PC-3 (cell line): ENCODE measurements at places on chromosomes 6 and 20.

DNA sequence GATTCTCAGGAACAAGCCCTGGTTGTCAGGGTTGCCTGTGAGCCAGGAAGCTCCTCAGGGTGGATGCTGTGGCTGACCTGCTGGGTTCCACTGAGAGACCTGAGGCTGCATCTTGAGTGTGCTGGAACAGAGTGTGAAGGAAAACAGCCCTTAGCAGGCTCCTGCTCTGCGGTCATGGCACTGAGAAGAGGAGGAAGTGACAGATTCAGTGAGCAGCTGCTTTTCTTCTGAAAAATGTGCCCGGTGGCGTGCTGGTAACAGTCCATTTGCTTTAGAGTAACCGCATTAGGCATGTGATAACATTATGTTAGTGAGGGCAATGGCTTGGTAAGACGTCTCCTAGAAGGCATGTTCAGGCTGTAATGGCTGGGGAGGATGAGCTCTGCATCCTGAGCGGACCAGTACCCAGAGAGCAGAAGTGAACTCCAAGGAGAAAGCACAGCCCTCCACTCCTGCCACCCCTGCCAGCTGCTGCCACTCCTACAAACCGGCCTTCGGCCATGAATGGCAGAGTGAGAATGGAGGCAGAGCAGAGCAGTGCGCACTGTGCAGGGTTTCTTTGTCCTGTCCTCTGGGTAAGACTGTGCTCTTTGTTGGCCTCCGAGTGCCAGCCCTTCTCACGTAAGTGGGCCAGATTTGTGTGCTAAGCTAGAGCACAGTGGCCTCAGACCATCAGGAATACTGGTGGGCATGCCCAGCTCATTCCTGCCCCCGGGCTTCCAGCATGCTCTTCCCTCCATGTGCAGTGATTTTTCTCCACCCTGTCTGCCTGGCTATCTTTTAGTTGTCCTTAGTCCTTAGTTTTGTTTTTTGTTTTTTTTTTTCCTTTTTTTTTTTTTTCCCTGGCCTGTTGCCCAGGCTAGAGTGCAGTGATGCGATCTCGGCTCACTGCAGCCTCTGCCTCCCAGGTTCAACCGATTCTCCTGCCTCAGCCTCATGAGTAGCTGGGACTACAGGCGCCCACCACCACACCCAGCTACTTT is 98.1 kb upstream of the VSTM2L start:
- DNase-seq = no peak

DNA sequence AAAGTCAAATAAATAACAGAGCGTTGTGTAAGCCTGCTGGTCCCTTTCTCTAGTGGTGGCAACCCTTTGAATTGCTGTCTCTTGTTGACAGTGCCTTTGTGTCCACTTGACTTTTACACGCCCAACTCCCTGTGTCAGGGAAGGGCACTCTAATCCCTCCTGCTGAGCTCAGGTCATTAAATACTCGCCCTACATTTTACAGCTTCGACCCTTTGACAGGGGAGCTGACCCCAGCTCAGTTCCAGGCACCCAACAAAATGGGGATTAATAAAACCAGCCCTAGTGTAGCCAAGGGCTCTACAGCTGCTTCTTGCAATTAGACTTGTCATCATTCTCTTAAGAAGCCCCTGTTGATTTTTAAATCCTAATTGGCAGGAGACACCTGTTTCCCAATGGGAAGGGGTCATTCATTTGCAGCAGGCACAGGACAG is 308.2 kb downstream of the EYA4 start:
- no peak for DNase-seq

- no peak for DNase-seq
These were observed 124.2 kb downstream of the GRM4 start for GRCh38 chr6:34021554-34022190.

- DNase-seq = no peak
These were observed 143.1 kb downstream of the CDH26 start for GRCh38 chr20:60101201-60101890.

- DNase-seq = no peak
These were observed 21.3 kb downstream of the LAMA5 start for GRCh38 chr20:62345681-62346370.

GRCh38 chr6:103983860-103984259 is 875.9 kb downstream of the HACE1 start:
- peak; percentile 67 for DNase-seq

GRCh38 chr6:20314866-20315845 is 86.5 kb upstream of the E2F3 start:
- DNase-seq = no peak

- no peak for DNase-seq
These were observed 41.9 kb downstream of the FGD2 start for GRCh38 chr6:37047346-37047688.
